ENCODE measurements at places on chromosomes 4 and X.

DNA sequence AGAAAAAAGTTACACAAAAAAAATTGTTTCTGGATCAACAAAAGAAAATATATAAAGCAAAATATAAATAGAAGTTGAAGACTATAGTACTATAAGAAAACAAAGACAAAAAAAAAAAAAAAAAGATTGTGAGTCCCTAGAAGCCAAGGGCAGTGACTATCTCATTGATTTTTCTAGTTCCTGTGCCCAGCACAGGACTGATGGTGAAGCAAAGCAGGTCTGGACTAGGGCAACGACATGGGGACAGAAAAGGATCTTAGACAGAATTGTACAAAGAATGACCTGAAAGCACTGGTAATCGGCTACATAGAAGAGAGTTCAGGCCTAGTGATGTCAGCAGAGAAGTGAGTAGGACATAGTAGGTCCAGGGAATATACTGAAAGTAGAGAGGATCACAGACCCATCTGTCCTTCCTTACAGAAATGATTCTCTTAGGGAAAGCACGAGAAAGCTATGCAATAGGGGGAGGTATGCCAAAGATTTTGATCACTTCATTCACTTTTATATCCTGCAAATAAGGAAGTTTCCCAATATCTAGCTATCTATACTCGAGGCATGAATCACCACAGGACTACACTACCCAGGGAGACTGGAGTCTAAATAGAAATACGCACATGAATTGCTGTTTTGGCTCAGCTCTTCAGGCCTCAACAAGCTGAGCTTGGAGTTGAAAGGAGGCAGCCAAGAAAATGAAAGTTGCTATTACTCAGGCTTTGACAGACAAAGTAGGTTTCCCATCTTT, 230.9 kb upstream of the GPC4 start:
- DNase-seq, result peak; percentile 89

DNA sequence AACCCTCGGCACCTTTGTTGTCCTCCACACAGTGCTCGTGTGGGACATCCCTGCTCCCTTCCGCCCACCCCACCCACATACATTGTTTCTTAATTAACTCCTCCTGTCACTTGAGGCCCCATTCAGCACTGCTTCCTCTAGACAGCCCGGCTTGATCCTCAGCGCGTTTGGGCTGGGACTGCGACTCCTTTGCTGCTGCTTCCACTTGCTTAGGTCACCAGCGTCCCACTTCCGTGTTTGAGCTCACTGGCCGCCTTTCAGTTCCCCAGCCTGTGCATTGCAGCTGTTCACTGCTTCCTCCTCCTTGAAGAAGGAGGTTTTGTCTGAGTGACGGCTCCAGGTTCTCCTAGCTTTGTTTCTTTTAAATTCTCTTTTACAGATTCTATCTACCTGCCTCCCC, 16.1 kb downstream of the RNF4 start:
- peak; percentile 51 for DNase-seq

DNA sequence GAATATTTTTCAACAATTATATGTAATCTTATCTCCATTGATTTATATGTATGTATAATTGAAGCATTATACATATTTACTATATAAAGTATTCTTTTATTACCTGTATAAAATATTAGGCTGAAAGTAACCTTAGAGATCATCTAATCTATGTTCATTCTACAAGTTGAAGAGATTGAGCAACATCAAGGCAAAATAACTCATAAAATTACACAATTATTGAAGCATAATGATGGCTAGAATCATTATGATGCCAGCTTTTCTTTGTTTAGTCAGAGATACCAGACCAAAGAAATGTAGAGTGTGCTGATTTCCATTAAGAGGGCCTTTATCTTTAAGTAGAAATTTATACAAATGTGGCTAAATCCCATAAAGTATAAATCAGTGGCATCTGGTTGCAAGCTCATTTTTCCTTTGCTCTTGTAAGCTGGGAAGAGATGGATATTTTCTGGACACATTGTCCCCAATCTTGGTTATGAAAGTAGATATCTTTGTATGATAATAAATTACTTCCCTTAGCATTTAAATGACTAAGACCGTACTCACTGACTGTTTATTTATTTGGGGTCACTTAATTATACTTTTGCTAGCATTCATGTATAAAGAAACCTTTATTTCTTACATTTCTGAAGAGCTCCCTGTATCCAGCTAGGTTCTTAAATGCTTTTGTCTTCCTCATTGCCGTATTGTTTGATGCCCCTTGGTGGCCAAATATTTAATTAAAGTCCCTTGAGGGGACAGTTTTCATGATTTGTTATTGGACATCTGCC, 339.8 kb downstream of the PCDH7 start:
- DNase-seq, result no peak

DNA sequence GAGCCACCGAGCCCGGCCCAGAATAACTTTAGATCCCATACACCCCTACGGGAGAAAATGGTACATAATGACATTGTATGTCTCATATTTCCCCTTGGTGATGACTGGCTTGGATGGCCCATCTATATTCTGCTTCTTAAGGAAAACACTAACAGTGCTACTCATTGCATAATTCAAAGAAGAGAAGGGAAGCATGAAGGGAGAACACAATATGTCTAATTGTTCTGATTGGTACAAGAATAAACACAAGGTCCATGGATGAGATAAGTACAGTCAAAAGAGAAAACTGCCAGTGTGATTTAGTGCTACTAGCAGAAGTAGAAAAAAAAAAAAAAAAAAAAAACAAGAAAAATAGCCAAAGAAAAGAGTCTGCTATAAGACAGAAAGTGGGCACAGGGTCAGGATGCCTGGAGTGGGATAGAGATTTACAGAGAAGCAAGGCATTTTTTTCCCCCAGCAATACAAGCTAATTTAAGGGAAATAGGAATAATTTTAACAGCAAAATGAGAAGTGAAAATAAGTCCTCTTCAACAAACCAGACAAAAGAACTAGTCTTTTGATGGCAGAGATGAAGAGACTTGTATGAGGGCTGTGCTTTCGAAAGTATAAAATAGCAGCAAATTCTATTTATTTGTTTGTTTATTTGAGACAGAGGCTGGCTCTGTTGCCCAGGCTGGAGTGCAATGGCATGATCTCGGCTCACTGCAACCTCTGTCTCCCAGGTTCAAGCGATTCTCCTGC, 96.5 kb upstream of the MAP3K15 start:
- DNase-seq, result no peak

- DNase-seq, result no peak
Measured at GRCh38 chrX:132101799-132102198, 26.0 kb downstream of the FRMD7 start.

GRCh38 chr4:8403976-8404375, 36.5 kb downstream of the ACOX3 start:
- DNase-seq, result no peak

DNA sequence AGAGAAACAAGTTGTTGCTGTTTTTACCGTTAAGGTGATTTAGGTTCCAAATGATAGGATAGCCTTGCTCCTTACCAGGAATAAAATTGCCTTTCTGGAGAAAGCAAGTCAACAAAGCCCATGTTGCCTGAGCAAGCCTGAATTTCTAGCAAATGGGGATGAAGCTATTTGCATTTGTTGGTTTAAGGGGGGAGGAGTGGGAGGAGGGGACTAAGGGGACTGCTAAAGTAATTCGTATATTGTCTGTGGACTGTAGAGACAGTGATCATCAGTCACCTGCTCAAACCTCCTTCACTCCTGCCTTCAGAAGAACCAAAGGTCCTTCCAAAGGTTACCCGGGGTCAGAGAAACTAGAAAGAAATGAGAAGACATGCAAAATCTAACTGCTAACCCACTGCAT, 65.8 kb downstream of the SCML2 start:
- no peak for DNase-seq

GRCh38 chr4:721261-722168, 15.9 kb downstream of the PCGF3 start:
- DNase-seq, result peak; percentile 26

GRCh38 chr4:179465131-179465797, 2023.0 kb upstream of the AGA start:
- DNase-seq, result peak; percentile 12

GRCh38 chrX:140764401-140764919, 54.9 kb downstream of the LINC00632 start:
- DNase-seq, result peak; percentile 61

GRCh38 chr4:40182001-40182400, 14.8 kb upstream of the RHOH start:
- no peak for DNase-seq

GRCh38 chrX:29762006-29762405, 453.4 kb upstream of the MAGEB2 start:
- DNase-seq, result no peak

GRCh38 chr4:37268319-37268718, 23.8 kb downstream of the NWD2 start:
- DNase-seq, result no peak

DNA sequence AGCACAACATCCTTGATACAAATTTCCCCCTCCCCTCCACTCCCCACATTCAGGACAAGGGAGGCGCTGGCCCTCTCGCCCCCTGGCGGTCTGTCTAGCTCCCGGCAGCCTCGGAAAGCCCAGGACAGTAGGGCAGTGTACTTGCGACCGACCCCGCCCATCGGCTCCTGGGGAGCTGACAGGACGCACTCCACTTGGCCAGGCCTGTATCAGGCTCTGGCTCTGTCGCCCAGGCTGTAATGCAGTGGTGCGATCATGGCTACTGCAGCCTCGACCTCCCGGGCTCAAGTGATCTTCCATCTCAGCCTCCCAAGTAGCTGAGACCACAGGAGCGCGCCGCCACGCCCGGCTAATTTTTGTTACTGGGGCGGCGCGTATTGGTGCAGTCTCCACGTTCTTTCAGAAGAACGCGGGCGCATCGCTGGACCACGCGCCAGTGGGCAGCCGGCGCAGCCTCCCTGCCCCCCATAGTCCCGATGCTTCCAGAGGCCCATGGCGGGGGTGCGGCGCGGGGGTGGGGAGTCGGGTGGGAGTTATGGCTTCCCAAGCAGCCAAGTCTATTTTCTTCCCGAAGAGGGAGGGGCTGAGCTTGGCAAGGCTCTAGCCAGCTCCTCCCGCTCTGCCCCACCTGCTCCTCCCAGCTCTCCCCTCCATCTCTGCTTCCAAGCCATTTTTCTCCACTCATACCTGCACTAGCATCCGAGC, 7.8 kb upstream of the AKAP14 start:
- DNase-seq, result peak; percentile 46

GRCh38 chr4:188466001-188466400, 326.8 kb downstream of the TRIML1 start:
- no peak for DNase-seq

DNA sequence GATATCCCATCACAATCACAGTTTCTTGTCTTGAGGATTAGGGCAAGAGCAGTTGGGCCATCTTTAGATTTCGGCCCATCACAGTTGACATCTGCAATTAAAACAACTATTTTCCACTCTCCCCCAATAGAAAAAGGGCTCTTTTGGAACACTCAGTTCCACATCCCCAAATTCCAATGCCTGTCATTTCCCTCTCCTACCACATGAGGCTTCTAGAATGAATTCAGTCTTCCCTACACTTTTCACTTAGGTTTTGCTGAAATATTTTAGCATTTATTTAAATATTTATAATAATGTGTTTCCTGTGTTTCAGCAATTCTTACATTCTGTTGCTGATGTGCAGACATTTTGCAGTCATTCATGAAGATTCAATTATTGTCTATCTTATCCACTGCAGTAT, 118.4 kb downstream of the COX18 start:
- no peak for DNase-seq

DNA sequence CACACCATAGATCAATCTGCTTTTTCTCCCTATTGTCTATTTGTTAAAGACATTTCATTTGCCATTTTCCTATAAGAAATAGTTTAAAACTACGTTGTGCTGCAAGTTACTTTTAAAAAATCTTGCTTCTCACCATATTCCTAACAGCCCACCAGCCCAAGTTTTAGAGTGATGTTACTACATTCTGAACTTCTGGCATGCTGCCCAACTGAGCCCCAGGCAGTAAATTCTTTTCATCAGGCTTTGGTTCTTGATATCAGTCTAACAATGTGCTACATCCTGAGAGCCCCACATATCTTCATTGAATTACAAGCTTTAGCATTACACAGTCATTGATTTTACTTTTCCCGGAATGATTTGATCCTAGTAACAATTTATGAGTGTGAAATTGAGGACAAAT, 283.8 kb upstream of the IL1RAPL1 start:
- no peak for DNase-seq

DNA sequence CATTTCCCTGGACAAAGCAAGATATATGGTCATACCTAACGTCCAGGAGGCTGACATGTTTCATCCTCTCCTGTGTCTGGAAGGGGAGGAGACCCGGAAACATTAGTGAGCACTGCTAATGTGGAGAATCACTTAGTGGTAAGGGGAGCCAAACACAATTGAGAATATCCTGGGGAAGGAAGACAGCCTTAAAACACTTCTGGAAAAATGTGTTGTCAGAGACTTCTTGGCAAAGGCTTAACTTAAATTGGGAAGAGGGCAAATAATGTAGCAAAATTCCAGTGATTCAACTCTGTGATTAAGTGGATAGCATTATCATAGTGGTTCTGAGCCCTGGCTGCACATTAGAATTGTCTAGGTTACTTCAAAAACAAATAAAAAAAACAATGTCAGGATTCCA, 39.5 kb downstream of the SPARCL1 start:
- no peak for DNase-seq

DNA sequence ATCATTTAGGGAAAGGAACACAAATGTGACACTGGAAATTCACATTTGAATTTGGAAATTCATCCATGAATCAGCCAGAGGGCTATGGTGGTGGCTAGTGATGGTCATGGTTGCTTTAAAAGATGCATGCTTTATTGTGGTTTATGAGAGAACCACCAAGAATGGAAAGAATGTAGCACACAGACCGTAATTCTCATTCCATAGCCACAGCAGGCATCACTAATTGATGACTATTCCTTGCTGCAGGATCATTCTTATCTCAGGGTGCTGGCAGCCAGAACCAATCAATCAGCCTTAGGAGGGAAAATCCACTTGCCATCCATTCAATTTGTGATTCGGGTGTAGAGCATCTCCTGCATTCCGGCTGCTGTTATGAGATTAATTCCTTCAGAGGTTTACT, 115.6 kb downstream of the DHRSX start:
- peak; percentile 67 for DNase-seq

GRCh38 chr4:102725229-102725628, 35.5 kb downstream of the MANBA start:
- DNase-seq, result no peak

DNA sequence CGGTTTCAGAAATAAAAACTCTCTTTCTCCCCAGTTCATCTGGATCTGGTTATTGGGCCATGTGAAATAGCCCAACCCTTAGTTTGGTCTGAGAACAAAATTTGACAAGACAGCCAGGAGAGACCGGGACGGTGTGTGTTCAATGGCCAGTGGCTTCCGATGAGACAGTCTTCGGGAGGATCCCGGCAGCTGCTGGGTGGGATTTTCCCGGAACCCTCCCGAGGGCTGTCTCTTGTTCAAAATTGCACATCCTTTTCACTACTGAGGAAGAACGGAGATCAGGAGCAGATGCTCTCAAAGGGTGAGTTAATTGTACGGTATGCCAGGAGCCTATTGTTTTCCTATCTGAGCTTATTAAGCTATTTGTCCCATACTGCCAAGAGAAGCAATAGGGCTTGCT, 166.5 kb downstream of the PRR32 start:
- DNase-seq, result no peak

- DNase-seq, result peak; percentile 69
Measured at GRCh38 chr4:144903953-144904711, 193.9 kb downstream of the ANAPC10 start.

GRCh38 chr4:147943159-147943638, 211.3 kb downstream of the ARHGAP10 start:
- no peak for DNase-seq
